ENCODE measurements at places on chromosomes 16 and 17.

GRCh38 chr17:74842599-74843351, 16.9 kb downstream of the GRIN2C start:
- peak; percentile 35 for DNase-seq

DNA sequence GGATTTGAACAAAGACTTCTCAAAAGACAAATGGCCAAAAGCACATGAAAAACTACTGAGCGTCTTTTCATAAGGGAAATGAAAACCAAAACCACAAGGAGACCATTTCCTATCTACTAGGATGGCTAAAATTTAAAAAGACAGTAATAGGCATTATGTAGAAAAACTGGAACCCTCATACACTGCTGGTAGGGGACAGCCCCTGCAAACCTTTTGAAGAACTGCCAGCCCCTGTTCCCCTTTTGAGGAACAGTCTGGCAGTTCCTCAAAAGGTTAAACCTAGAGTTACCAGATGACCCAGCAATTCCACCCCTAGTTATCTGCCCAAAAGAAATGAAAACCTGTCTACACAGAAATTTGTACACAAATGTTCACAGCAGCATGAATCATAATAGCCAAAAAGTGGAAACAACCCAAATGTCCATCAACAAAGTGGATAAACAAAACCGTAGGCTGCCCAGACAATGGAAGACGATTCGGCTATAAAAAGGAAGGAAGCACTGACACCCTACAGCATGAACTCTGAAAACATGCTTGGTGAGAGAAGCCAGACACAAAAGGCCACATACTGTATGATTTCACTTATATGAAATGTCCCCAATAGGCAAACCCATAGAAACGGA, 22.9 kb downstream of the CDIP1 start:
- DNase-seq, result no peak

DNA sequence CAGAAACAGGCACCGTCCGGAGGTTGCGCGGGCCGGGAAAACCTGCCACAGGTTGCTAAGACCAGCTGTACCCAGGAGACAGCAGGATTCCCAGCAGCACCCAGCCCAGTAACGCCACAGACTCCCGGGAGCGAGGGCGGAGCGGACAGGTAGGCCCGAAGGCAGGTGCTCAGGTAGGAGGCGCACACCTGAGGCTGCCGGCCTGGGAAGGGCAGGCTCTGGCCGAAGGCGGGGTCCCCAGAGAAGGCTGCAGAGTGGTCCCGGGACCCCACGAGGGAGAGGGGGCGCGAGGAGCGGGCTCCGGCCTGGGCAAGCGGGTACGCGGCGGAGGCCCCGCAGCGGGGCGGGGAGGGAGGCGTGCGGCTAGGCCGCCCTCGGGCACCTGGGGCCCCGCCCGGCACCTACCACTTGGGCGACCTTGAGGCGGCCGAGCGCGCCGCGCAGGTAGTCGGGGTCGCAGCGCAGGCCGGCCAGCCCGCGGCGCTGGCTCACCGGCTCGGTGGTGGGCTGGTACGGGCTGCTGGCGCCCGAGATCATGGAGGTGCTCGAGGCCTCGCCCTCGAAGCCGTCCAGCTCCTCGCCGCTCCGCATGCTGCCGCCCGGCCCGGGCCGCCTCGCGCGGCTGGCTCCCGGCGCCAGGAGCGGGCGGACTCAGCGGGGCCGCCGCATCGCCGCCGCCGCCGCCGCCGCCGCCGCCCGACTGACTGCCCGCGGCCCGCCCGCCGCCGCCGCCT, 441 bp downstream of the CMTM4 start:
- DNase-seq, result peak; percentile 53

DNA sequence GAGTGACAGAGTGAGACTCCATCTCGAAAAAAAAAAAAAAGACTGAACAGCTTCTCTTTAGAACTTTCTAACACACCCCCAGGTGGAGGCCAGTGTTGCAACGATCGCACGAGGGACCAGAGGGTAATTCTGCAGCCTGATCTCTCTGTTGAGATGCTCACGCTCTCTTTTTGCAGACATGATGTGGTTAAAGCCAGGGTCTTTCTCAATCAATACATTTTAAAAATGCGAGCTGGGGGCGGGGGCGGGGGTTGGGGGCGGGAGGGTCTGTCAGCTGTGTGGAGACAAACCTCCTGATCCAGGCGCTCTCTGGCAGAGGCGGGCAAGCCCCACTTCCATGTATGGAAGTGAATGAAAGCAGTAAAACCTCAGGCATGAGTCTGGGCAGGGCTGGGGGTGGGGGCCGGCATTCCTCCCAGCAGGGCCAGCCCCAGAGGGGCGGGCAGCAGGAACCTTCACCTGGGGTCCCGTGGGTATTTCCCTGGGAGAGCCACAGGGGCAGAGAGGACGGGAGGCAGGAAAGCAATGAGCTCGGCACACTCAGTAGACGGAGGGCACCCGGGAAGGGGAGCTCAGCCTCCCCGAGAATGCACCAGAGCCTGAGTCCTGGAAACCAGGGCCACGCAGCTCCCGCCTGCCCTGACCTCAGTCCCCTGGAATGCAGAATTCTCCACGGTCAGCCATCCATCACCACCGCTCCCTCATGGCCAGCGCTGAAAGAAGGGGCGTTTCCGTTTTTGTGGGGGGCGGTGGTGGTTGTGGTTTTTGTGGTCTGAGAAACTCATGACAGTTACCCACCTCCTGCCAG, 28.0 kb downstream of the NXN start:
- DNase-seq, result peak; percentile 31

DNA sequence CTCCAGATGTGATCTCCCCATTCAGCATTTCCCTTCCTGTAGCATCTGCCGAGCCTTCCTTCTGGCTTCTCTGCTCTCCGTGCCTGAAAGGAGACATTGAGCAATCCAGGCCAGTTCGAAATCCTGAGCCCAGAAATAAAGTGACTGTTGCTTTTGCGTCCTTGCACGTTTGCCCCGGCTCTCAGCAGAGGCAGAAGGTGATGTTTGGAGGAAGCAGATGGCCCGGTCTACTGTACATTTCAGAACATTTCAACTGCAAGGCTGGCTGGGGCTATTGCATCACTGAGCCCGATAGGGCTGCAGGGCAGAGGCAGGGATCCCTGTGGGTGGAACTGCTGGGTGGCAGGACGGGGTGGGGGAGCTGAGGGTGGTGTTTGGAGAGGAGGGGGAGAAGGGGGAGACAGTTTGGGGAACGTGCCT, 29.4 kb downstream of the IRF8 start:
- peak; percentile 4 for DNase-seq

DNA sequence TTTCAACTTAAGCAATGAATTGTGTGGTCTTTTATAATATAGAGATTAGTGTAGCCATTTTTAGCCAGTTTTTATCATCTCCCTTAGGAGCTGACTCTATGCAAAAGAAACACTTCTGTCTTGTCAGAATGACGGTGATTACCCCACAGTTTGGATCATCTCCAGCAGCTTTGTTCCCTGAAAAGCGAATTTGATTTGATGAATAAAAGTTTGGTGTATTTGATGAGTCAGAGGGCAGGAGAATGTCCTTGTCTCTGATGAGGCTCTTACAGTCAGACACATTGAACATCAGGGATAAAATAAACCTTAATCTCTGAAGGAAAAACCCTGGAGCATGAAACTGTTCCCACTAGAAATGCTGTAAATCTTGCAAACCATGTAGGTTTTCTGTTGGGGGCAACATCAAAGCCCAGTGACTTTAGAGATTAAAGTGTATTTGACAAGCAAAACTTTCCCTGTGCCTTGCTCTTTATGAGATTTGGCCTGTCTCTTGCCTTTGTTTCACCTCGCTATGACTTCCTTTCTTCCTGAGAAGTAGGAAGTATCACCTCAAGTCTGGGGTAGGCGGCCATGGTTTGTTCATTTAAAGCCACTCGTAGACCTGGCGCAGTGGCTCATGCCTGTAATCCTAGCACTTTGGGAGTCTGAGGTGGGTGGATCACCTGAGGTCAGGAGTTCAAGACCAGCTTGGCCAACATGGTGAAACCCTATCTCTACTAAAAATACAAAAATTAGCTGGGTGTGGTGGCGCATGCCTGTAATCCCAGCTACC, 209.3 kb downstream of the FTO start:
- DNase-seq, result peak; percentile 97

GRCh38 chr17:78249818-78250806, 18.7 kb downstream of the TMEM235 start:
- no peak for DNase-seq

- no peak for DNase-seq
Measured at GRCh38 chr17:78823282-78824046, 17.1 kb downstream of the USP36 start.

DNA sequence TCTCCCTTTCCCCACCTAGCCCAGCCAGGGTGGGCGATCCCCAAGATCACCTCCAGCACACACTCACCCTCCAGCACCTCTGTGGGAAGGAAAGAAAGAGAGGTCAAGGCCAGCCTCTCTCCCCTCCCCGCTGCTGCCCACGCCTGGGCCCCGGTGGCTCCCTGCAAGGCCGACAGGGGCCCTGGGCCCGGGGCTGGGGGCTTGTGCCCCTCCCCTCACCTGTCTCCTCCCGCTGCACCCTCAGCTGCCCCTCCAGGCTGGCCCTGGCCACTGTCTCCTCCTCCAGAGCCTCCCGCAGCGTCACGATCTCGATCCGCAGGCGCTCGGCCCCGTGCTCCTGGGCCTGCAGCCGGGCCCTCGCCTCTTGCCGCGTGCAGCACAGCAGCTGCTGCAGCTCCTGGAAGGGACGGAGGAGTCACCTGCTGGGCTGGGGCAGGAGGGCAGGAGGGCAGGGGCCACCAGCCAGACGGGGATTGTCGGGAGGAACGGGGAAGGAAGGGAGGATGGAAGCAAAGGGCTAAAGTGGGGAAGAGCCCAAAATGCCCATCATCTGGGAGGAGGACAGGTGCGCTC, 19.2 kb downstream of the RABEP2 start:
- DNase-seq, result no peak

DNA sequence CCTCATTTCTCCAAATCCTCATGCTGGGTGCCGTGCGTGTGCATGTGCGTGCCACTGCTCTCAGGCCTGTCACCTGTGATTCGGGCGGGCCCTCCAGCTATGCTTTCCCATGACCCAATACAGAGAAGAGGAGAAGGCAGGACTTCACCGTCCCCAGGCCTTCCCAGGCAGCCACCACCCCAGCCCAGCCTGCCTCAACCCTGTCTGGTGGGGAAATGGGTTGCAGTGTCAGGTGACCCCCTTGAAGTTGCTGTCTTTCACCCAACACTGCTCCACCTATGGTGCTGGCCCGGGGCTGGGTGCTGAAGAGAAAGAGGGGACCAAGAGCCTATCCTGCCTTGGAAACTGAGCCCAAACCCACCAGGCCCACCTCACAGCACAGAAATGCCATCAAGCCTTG, 94.7 kb downstream of the GOSR1 start:
- DNase-seq, result no peak

DNA sequence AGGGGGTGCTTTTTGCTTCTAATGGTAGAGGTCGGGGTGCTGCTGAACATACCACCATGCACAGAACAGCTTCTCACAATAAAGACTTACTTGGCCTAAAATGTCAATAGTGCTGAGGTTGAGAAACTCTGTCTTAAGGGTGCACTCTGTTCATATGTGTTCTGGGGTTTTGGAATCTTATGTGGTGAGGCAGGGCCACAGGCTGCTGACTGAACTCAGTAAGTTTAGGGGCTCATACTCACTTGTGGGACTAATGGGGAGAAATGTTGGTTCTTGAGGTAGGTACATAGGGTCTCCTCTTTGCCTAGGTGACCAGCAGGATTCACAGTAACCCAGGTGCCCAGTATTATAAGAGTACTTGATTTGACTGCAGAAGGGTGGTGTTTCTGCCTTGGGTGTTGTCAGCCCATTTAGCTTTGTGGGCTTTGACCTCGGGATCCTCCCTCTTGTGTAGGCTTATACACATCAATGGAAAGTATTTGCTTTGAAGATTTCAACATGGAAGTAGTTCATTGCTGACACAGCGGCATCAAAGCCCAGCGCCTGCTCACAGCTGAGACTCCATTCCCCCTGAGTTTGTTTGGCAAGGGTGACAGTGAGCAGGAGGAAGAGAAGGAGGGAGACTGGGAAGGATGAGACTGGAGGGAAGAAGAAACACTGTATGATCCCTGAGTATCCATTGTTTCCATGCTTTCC, 17.2 kb downstream of the SLC7A6 start:
- DNase-seq, result no peak

GRCh38 chr16:23304620-23305019, 2.5 kb downstream of the SCNN1B start:
- DNase-seq, result no peak

GRCh38 chr16:53849994-53850393, 146.0 kb downstream of the FTO start:
- DNase-seq, result no peak

DNA sequence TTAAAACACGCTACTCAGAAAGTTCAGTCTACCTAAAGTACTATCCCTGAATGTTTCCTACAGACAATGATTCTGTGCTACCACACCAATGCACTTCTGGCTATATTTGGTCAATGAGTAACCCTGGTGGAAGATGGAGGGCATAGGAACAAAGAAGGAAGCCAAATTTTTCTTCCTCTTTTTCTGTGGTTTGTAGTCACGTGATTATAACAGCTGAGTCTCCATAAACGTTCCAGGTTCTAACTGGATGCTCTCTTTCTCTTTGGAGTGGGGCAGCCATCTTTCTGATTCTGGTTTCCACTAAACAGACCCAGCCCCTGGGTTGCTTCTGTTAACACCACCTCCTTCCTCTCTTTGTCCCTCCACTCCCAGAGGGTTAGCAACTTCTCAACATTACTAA, 274.9 kb downstream of the CDH11 start:
- DNase-seq, result no peak

DNA sequence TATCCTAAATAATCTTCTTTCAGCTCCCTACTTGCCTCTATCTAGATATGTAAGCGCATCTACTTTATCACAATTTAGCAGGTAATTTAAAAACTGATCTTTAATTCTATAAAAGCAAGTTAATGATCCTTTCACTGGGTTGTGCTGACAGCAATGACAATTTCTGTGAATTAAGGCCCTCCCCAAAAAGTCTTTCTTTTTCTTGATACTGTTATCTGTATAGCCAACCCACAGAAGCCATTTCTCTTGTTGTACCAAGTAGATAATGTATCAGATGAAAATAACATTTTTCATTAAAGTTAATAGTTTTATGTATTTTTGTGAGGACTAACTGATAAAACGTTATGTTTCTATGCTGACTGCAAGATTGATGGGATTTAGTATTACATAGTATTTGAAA, 3.8 kb downstream of the ZPBP2 start:
- no peak for DNase-seq

GRCh38 chr17:76053246-76054111, 18.8 kb downstream of the SRP68 start:
- DNase-seq, result peak; percentile 70

DNA sequence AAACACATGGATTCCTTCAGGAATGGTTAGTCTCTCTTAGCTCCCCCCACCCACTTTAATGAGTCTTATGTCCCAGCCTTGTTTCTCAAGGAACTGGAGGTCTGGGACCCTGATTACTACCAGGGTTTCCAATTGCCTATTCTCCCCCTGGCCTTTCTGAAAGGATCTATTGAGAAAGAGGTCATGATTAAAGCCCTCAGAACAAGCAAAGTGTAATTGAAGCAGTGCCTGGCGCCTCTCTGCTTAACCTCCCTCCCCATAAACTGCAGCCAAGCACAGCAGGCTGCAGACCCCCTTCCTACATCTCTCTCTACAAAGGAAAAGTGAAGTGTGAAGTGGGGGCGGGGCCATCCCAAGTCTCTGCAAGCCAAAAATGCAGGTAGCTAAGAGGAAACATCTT, 159.7 kb upstream of the CDH11 start:
- DNase-seq, result no peak

Measured in MCF 10A (cell line).